ENCODE measurements at places on chromosomes 2 and 18.

DNA sequence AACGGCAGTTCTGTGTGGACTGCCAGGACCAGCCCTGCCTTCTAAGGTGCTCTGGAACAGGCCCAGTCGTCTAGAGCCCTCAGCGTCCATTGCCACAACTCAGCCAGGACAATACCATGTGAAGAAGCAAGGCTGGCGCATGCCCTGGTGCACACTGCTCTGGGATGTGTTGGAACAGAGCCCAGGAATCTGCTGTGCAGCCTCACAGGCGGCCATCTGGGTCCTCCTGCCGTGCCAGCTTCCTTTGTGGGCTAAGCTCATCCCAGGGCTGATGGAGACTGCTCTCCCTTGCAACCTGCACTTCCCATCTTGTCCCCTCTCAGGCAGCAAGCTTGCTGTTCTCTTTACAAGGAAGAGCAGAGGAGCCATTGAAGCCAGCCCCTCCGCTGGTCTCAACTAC lies 246.4 kb upstream of the PXDN start:
- no peak for DNase-seq

- DNase-seq: no peak
Measured at GRCh38 chr18:47781561-47781960, 148.9 kb downstream of the SMAD2 start.

- DNase-seq: no peak
Measured at GRCh38 chr2:145569108-145569507, 1049.2 kb upstream of the ZEB2 start.

DNA sequence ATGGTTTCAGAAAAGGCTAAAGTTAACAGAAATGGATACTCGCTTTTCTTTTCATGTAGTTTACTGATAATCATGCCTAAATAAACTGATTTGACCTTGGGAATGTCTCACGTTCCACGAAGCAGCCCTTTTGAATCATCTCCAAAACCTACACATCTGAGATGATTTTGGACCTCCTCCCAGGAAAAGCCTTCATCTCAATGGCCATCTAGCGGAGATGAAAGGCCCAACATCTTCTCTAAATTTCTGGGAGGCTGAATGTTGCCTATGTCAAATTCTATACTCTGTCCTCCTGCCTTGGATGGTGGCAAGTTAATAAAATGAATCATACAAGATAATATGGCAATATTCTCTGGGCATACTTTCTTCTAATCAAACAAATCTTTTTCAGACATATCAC lies 448.5 kb downstream of the ZEB2 start:
- no peak for DNase-seq

GRCh38 chr2:226552571-226553285 lies 246.9 kb downstream of the IRS1 start:
- DNase-seq: no peak

DNA sequence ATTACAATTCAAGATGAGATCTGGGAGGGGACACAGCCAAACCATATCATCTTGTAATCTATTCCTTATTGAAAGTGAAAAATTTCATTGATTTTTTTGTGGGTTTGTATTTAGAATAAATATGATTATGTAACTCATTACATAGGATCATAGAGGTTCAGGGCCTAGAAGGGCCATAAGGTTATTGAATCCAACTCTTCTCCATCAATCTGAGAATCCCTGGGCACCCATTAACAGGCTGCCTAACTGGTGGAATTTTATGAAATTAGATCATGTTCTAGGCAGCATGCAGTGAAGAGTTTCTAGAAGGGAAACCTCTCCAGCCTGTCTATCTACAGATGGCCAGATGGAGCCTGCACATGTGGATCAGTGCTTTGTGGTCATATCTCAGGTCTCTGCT lies 6.3 kb upstream of the APOB start:
- DNase-seq: no peak

- no peak for DNase-seq
Measured at GRCh38 chr2:23320058-23320457, 64.9 kb upstream of the KLHL29 start.

DNA sequence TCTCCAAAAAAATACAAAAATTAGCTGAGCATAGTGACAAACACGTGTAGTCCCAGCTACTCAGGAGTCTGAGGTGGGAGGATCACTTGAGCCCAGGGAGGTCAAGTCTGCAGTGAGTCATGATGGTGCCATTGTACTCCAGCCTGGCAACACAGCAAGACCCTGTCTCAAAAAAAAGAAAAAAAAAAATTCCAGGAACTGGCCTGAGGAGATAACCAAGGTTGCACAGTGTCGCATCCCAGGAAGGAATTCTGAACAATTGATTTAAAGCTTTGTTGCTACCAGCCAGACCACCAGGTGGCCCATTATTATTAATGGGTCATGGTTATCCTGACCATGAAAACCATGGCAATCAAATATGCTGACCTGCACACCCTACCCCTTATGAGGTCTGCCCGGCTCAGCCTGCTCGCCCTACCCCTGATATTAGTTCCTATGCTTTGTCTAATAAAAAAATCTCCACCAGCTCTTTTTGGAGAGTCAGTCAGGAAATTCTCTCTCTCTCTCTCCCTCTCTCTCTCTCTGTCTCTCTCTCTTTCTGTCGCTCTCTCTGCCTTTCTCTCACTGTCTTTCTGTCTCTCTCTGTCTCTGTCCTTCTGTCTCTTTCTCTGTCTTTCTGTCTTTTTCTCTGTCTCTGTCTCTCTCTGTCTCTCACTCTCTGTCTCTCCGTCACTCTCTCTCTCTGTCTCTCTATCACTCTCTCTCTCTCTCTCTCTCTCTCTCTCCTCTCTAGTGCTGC lies 73.7 kb downstream of the NCAPH start:
- no peak for DNase-seq

Measured in T-helper 9 cell (primary cell).